ENCODE measurements at places on chromosomes 12 and 14.

DNA sequence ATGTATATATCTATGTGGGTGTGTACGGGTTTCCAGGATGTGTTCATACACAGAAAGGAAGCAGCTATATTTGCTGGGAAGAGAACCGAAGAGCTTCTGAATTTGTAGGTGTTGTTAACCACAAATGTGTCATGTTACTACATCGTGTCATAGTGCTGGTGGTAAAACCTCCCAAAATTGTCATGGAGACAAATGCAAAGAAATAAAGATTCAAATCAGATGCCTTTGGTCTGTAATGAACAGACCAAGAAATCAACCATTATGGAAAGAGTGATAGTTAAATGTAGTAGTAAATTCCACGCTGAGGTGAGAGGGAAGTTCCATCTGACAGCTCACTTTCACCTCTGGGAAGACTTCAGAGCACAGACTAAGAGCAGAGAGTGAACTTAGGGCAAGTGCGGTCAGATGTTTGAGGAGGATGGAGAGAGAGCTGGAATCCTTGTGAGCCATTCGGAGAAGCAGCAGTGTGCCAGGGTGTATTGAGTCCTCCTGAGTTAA lies 487.5 kb downstream of the TMEM121 start:
- DNase-seq, result no peak

- DNase-seq, result no peak
Measured at GRCh38 chr12:132562489-132563021, 47.8 kb downstream of the LRCOL1 start.

DNA sequence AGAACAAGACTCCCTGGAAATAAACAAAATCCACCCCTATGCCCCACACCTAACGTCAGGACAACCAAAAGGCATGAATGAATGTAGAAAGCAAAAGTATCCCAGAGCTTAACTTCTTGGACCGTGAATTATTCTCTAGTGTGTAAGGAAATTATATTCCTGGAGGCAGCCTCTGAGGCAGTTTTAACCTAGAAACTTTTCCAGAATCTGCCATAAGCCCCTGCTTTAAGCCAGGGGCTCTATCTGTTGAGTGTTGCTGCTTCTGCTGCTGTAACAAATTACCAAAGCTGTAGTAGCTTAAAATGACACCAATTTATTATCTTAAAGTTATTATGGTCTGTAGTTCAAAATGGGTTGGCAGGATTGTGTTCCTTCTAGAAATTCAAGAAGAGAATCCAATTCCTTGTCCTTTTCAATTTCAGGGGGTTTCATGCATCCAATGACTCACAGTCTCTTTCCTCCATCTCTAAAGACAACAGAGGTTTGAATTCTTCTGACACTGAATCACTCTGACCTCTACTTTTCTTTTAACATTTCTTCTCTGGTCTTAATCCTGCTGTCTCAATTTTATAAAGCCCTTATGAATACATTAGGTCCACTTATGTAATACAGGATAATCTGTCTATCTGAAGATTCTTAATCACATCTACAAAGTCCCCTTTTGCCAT lies 242.7 kb downstream of the ATXN7L3B start:
- no peak for DNase-seq

- no peak for DNase-seq
Measured at GRCh38 chr12:46365951-46366379, 6.6 kb downstream of the SLC38A2 start.

DNA sequence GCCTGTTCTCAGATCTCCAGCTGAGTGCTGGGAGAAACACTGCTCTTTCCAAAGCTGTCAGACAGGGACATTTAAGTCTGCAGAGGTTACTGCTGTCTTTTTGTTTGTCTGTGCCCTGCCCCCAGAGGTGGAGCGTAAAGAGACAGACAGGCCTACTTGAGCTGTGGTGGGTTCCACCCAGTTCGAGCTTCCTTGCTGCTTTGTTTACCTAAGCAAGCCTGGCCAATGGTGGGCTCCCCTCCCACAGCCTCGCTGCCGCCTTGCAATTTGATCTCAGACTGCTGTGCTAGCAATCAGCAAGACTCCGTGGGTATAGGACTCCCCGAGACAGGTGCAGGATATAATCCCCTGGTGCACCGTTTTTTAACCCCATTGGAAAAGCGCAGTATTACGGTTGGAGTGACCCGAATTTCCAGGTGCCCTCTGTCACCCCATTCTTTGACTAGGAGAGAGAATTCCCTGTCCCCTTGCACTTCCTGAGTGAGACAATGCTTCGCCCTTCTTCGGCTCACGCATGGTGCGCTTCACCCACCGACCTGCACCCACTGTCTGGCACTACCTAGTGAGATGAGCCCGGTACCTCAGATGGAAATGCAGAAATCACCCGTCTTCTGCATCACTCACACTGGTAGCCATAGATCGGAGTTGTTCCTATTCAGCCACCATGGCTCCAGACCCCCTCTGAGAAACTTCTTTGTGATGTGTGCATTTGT lies 650.3 kb upstream of the ALG10B start:
- no peak for DNase-seq

DNA sequence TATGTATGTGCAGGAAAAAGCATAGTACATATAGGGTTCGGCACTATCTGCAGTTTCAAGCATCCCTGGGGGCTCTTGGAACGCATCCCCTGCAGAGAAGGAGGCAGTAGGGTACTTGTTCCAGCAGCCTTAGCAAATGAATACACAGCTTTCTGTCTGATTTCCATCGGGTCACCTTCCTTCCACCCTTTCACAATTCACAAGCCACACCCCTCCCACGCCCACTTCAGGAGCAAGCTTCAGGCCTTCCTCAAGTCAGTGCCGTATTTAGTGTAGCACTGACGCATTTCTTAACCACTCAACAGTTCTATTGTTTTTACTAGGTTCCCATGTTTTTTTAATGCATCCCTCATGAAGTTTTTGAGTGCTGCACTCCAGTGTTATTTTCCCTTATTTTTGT lies 64.2 kb downstream of the CLMN start:
- no peak for DNase-seq

- no peak for DNase-seq
Measured at GRCh38 chr12:31215518-31216232, 110.3 kb downstream of the SINHCAF start.
